ENCODE measurements at places on chromosomes 13 and 19.

GRCh38 chr13:33270895-33271538, 14.5 kb downstream of the STARD13 start:
- no peak for DNase-seq

- no peak for DNase-seq
Observed at GRCh38 chr19:46753420-46754155, 7.3 kb upstream of the STRN4 start.

DNA sequence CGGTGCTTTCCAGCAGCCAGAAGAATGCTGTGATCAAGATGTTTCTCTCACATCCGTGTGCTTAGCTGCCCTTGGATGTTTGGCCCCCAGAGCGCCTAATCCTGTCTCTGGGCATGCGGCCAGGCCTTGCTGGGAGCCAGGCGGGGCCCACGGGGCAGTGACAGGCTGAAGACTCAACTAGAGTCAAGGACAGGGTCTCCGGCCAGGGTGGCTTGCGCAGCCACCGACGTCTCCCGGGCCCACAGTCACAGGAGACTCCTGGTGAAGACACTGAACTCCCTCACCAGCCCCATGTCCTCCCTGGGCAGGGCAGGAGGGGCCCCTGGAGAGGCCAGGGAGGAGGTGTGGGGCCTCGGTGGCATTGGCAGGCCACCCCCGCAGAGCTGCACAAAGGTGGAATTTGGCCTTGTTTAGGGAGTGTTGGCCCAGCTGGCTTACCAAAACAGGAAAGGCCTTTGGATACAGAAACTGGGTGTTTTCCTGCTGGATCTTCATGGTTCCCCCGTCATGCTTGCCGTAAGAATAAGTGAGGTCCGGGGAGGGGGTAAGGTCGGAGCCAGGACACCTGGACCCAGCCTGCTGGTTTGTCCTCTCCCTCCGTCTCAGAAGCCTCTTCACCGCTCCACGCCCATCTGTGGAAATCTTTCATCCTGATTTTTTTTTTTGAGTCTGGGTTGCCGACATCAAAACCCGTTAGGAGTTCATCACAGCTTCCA, 10.0 kb upstream of the NDUFS7 start:
- no peak for DNase-seq

DNA sequence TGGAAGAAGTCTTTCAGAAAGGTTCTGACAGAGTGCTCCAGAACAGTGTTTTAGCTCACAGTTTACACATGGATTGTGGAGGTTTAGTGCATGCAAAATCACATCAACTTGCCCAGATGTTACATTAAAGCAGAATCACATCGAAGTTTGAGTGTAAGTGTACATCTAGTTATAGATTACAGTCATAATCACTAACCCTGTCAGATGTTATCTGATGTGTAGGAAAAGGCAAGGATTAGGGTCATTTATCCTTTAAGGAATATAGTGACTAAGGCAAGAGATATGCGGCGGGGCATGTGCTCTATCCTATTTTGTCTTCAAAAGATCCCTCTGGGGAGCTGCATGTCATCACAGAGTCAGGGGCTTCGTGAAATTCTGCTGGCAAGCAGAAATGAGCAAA, 66.9 kb downstream of the CYSLTR2 start:
- DNase-seq: no peak

- no peak for DNase-seq
Observed at GRCh38 chr13:25840261-25840660, 211.6 kb downstream of the SHISA2 start.

- no peak for DNase-seq
Observed at GRCh38 chr19:49110567-49110966, 3.6 kb upstream of the LIN7B start.

DNA sequence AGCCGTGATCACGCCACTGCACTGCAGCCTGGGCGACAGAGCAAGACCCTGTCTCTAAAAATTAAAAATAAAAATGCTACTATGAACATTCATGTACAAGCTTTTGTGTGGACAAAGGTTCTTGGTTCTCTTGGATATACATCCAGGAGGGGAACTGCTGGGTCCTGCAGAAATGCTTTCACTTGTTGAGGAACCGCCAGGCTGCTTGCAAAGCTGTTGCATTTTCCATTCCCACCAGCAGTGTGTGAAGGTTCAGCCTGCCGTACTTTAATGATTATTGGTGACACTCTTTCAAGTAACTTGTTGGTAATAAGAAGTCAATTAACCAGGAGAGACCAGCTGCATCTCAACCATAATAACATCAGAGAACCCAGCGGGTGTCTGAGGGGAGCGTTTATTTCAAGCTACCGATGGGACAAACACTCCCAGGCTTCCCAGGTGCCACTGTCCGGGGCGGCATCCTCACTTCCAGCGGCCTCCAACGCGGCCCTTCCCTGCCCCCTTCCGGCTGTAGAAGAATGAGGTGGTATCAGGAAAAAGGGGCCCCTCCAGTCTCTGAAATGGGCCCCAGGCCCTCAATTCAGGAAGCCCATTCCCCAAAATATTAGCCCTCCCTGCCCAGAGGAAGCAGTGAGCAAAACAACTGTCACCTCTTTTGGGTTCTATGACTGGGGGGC, 15.2 kb upstream of the PPP1R12C start:
- DNase-seq: no peak

GRCh38 chr13:109151255-109151654, 521.8 kb downstream of the MYO16 start:
- no peak for DNase-seq

DNA sequence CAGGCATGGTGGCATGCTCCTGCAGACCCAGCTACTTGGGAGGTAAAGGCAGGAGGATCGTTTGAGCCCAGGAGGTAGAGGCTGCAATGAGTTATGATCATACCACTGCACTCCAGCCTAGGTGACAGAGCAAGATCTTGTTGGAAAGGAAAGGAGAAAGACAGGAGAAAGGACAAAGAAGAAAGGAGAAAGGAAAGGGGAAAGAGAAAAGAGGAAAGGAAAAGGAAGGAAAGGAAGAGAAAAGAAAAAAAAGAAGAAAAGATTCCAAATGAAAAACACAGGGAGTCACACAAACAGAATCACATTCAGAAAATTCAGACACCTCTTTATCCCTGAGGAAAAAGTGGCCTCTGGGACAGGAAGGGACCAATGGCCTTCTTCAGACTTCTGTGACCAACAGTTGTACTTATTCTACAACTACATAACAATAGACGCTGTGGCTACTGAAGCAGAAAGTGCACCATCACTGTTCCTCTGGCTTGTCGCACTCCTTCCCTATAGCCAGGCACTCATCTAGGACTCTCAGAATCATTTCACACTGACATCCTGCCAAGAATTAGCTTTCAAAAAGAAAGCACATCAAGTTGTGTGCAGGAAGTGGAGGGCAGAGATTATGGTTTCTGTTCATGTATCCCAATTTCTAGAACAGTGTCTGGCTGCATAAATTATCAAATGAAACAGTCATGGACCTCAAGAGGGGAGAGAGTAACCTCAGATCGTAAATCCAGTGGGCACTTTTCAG, 5.9 kb downstream of the MTMR6 start:
- no peak for DNase-seq

- DNase-seq: no peak
Observed at GRCh38 chr13:91748416-91749089, 350.1 kb downstream of the GPC5 start.

DNA sequence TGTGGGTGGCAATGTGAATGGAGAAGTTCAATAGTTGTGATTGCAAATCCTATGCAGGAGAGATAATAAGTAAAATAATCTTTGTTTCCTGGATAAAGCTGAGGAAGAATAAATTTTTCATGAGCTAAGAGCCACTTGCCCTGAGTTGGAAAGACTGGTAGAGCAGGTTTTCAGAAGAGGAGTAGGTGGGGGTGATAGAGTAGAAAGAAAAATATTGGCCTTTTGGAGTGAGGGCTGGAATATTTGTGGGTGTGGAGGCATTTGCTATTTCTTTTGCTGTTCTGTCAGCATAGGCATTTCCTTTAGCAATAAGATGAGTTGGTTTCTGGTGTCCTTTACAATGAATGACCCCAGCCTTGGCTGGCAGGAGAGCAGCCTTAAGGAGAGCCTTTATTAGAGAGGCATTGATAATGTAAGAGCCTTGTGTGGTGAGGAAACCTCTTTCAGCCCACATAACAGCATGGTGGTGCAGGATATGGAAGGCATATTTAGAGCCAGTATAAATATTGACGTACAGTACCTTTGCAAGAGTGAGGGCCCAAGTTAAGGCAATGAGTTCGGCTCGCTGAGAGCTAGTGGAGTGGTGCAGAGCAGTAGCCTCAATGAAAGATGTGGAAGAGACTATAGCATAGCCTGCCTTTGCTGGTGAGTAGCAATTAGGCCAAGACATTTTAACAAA, 11.6 kb upstream of the ZNF431 start:
- DNase-seq: no peak

- DNase-seq: no peak
Observed at GRCh38 chr13:34430294-34430693, 511.8 kb upstream of the NBEA start.

- DNase-seq: no peak
Observed at GRCh38 chr13:20043207-20043925, 84.8 kb downstream of the ZMYM2 start.

DNA sequence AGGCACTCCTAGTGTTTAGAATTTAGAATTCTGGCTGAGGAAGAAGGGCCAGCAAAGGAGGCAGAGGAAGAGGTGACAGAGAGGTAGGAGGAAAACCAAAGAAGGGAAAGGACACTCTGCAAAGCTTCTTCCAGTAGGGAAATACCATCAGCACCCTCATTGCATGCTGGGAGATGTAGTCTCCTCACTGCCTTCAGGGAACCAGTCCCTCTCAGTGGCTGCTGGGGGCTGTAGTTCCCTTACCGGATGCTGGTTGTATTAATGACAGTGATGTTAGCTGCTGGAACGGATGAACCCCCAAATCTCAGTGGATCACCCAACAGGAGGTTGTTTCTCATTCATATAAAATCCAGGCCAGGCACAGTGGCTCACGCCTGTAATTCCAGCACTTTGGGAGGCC, 10.1 kb downstream of the GRIN2D start:
- DNase-seq: no peak

DNA sequence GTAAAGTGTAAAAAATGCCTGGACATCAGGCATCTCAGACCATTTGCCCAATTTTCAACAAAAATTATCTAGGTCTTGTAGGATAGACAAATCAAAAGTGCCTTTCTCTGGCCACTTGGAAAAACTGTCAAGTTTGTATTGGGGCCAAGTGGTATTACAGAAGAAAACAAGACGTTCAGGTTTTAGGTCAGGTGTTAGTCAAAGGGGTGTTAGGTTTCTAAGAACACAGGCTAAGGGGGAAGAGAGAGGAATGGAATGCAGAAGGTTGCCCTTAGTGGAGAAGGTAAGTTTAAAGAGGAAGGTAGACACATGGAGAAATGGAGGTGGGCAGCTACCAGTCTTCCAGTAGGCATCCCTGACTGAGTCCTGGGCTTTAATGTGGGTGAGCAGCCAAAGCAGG, 19.9 kb upstream of the ZNF561 start:
- DNase-seq: no peak

DNA sequence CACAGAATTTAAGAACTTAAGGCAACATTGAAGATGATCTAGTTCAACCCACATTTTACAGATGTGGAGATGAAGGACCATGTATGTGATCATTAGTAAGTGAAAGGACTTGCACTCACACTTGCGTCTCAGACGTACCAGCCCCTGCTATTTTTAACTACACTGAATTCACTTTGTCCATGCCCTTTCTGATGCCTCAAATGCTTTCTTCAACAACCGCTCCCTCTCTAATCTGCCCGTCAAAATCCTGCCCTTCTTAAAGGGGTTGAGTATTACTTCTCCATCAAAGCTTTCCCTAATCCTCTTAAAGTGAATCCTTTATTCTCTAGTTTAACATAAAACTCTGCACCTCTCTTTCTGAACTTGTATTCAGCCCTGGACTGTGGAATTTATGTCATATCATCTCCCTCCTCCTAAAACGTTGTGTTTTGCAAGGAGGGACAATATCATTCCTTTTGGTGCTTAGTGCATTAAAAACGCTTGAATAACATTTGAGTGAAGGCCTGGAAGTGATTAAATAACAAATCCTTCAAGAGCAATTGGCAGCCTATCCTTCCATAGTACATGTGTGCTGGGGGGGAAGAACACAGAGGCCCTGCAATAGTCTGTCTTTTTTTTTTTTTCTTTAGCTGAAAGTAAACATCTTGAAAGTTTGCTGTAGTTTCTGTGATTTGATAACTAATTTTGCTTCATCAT, 493.3 kb downstream of the LMO7 start:
- DNase-seq: no peak

- no peak for DNase-seq
Observed at GRCh38 chr13:102862624-102863210, 16.9 kb downstream of the ERCC5 start.

- no peak for DNase-seq
Observed at GRCh38 chr13:111791131-111791530, 275.8 kb upstream of the SOX1 start.

- DNase-seq: no peak
Observed at GRCh38 chr19:49445997-49446396, 4.7 kb upstream of the SLC17A7 start.

- no peak for DNase-seq
Observed at GRCh38 chr13:112802802-112803195, 113.0 kb downstream of the ATP11A start.
